Activated CD4-positive, alpha-beta T cell treated with anti-CD3 and anti-CD28 coated beads, Interleukin-2, amount 10 ng/mL, durations not matched to agents 7 days and 5 days (primary cell): ENCODE measurements at places on chromosomes 12 and 14.

GRCh38 chr12:49882248-49882850, 21.4 kb downstream of the FAIM2 start:
- no peak for DNase-seq

DNA sequence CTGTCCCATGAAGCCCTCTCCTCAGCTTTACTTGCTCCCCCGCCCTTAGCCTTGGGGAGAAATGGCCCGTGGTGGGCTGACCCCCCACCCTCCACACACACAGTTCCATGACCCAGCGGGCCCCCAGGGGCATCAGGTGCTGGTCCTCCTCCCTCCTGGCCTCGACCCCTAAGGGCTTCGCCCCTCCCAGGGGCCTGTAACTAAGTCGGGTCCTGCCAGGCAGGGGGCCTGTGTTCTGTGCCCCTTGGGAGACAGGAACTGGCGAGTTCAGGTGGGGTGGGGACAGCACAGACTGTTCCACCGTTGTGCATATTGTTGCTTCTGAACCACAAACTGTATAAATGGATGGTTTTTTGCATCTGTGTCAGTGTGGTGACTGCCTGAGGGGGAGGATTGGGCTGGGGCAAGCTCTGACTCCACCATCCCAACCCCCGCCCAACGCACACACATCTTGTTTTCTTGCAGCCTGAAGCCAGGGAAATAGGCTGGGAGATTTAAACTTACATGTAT, 8.8 kb downstream of the TAMALIN start:
- DNase-seq, result no peak

GRCh38 chr12:13222076-13222475, 25.6 kb downstream of the EMP1 start:
- DNase-seq, result no peak

- no peak for DNase-seq
These were observed 79.0 kb downstream of the TMEM30B start for GRCh38 chr14:61202124-61202523.

DNA sequence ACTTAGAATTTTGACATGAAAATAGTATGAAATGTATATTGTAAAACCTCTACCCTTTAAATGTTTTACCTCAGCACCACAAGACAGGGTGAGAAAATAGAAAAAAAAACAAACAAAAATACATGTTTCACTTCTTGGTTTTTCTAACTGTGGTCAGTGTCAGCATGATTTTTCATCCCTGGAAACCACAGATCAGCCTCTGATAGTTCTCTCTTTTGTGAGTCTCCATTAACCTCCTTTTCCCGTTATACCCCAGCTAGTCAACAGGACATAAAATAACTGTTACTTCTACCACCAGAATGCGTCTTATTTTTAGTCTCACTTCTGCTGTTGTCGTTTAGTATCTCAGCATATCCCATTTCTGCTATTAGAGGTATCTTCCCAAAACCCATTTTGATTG, 48.3 kb upstream of the KCNMB4 start:
- DNase-seq, result no peak

- no peak for DNase-seq
These were observed 45.5 kb downstream of the SCN8A start for GRCh38 chr12:51636581-51636980.

- DNase-seq, result no peak
These were observed 88.3 kb downstream of the TESC start for GRCh38 chr12:117010693-117011451.

- no peak for DNase-seq
These were observed 16.6 kb upstream of the SFSWAP start for GRCh38 chr12:131694116-131694838.

DNA sequence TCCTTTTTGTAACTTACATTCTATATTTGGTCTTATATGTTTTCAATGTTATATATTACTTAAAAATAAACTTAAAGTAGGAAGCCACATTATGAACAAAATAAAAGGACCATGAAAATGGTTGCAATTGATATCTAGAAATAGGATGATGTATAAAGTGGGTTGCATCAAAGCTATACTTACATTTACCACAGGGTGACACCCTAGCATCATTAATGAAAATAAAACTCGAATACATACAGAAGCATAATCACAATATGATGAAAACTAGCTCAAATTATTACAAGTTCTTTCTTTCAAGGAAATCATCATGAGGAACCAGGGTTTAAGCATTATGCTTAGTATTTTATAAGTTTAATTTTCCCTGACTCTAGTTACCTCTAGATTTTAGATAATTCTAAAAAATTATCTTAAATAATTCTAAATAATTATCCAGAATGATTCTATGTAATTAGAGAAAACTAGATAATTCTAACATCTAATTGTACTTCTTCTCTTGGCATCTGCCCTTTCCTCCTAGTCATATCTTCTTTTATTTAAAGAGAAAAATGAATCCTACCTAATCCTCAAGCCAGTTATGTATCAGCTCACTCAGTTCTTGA, 31.2 kb downstream of the TAS2R7 start:
- DNase-seq, result no peak

- DNase-seq, result no peak
These were observed 22.2 kb upstream of the CFAP54 start for GRCh38 chr12:96466939-96467751.

DNA sequence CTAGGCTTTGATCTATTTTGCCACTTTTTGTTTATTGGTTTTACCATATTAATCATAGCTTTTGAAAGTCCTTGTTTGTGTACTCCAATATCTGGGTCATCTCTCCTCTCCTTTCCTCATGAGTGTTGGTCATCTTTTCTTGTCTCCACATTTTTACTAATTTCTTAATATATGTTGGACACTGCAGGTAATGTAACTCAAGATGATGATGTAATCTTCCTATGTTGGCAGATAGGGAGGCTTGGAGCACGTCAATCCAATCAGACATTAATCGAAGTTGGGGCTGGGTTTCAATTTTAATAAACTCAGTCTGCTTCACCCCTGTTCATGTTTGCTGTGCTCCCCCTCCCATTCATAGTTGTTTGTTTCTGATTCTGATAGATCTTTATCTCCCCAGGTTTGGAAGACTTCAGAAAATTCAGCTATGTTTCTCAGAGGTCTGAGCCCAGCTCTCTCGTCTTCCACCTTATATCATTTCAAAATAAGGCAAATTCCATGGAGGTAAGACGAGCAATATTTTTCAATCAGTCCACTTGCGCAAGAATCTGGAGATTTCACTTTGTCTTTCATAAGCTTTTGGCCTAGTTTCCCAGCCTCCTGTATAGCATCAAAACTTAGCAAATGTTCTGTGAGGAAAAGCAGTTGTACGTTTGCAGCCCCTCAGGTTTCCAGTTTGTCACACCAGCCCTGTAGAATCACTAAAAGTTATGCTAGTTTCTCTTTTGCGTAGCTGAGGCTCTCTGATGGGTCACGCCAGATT, 504.1 kb downstream of the TMTC2 start:
- no peak for DNase-seq

DNA sequence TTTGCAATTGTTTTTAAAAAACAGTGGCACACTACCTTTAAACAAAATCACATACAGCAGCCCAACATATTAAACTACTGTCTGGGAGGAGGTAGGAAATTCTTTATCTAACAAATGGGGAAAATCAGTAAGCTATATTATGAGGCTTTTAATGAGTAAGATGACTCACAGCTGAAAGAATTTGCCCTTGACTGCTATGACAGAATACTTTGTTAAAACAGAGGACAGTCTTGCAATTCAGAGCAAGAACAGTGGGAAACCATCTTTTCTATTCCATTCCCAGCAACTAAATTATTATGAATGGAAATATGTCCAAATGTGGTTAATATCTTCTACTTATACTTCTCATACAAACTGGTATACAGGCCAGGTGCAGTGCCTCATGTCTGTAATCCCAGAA, 49.2 kb upstream of the SGPP1 start:
- DNase-seq, result no peak

GRCh38 chr14:36279306-36280190, 40.9 kb downstream of the MBIP start:
- no peak for DNase-seq

DNA sequence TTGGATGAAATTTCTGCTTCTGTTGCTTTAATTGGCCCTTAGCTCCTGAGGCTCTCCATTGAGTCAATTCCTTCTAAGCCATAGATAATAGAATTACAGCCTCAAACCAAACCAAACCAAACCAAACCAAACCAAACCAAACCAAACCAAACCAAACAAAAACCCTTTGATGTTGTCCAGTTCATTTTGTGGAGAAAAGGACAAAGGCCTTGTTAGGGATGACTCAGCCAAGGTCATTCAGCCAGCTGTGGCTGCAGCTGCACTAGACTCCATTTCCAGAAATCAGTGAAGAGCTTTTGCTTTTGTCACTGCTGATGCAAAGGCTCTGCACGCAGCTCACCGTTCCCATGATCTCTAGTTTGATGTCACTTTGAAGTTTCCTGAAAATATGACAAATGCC, 82.2 kb upstream of the RMST start:
- DNase-seq, result no peak

DNA sequence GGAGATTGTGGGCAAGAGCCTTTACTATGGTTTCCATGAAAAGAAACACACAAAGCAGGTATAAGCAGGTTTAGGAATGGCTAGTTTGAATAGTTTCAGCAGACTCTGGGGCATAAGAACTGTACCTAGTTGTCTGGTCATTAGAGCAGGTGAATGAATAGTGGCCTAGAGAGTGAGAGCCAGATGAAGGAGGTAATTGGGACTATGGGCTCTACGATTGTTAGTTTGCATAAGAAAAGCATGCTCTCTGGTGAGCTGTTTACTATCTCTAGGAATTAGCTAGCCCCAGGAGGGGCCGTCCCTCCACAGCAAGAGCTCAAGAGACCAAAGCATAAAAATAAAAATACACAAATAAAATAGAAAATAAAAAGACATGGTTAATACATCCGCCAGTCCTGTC, 397.5 kb upstream of the GARIN6 start:
- no peak for DNase-seq

GRCh38 chr12:32148372-32148771, 41.7 kb downstream of the BICD1 start:
- no peak for DNase-seq

GRCh38 chr12:130462558-130463274, 125.0 kb downstream of the PIWIL1 start:
- no peak for DNase-seq

- no peak for DNase-seq
These were observed 62.1 kb upstream of the GARIN2 start for GRCh38 chr14:67127174-67127573.

DNA sequence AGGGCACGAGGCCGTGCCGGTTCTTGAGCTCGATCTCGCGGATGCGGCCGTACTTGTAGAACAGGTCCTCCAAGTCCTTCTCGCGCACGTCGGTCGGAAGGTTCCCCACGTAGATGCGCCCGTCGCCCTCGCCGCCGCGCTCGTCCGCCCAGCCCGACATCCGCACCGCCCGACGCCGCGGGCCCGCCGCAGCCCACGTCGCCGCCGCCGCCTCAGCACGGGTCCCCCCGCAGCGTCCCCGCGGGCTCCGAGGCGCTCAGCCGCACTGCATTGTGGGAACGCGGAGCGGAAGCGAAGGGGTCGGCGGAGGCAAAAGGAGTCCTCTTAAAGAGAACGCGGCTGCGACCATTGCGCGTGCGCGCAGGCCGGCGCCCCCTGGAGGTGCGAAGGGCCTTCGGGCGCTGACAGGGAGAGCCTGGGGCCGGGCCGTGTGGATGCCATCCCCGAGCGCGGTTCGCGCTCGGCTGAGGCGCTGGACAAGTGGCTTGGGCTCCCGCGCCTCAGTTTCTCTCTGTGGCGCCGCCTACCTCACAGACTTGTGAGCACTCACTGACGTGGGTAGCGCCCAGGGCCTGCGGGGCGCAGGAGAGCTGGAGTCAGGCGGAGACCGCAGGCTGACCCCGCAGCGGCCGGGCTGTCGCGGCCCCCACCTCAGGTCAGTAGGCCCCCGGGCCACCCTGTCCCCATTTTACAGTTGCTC, at the start of gene SRSF9:
Gene SRSF9 (minus strand): TSS at position 299 of the 700 bp plus-strand sequence. CDS start 139 bp downstream, at position 160.
- peak; percentile 97 for DNase-seq
